ENCODE measurements at places on chromosomes 6 and 20. TPM values are rescaled to one million over a fixed set of nuclear protein-coding genes. Genes with fewer than 3 reads are reported as not detected.

The MYBL2 gene
- 26.3 TPM for polyA plus RNA-seq

The IRF4 gene
- 0.18 TPM for polyA plus RNA-seq

The TRIM40 gene
- 0.14 TPM for polyA plus RNA-seq

The SPEF1 gene
- 1.7 TPM for polyA plus RNA-seq

- no peak for DNase-seq
Measured at GRCh38 chr20:635893-636338, 17.1 kb downstream of the SRXN1 start.

DNA sequence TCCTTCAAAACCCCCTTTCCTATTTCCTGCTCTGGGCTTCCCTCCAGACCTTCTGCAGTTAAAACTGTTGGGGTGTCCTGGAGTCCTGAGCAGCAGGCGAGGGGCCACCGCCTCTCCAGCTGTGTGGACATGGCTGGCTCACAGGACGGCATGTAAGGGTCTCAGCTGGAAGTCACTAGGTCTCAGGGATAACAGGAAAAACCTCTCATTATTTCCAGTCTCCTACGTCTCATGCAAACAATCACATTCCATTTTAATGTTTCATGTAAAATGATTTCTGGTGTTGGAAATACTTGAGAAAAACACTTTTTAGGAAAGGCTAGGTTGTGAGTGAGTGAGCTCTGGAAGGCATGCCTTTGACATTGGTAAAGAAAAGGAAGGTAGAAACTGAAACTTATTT is 158.7 kb downstream of the SCML4 start:
- DNase-seq: no peak

DNA sequence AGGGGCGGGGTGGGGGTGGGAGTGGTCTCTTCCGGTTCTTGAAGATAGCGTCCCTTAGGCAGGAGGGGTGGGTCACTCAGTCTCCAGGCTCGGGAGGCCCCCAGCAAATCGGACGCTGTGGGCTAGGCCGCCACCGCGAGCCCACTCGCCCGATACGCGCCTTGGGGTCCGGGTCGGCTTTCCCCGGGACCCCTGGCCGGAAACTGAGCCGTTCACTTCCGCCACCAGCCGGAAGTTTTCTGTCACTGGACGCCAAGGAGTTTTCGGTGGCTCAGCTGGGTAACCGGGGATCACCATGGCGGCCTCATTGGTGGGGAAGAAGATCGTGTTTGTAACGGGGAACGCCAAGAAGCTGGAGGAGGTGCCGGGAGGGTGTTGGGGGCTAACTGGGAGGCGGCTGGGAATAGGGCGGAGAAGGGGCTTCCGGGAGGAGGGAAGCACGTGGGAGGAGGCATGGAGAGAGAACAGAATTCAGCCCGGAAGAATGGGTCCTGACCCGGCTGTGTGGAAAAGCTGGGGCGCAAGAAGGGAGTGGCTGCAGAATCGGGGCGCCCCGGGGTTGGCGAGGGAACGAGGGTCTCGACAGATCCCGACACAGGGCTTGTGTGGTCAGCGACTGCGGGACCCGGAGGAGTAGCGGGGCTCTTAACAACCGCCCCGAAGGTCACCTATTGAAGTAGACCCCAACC is at the start of gene ITPA:
Gene ITPA, plus strand, starts transcription at position 242 of the 689 bp plus-strand sequence. Its CDS starts 54 bp downstream, at position 296.
- no peak for DNase-seq

GRCh38 chr20:32957459-32957858 is 46.8 kb downstream of the SUN5 start:
- no peak for DNase-seq

GRCh38 chr6:87949194-87949593 is 98.4 kb upstream of the SPACA1 start:
- DNase-seq: no peak

DNA sequence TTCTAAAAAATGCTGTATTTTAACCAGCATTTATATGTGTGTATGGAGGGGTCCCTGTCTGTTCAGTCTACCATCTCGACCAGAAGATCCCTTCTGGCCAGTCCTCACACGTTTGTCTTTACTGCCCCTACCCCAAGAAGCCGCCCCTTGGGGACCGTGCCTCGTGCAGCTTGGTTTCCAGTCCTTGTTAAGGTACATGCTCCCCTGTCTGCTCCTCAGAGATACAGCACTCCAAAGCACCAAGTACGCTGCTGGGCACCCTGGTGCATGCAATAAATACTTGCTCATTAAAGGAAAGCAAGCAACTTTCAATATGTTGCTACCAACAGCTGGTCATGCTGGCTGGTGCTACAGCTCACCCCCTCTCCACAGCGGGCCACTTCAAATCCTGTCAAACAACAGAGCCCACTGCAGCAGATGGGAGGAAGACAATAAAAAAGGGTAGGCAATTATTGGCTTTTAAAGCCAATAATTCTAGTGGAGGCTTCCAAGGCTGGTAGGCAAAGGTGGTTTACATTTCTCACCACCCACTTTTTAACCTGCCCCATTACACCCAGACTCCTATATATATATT is 61.6 kb downstream of the PSMG4 start:
- DNase-seq: no peak

DNA sequence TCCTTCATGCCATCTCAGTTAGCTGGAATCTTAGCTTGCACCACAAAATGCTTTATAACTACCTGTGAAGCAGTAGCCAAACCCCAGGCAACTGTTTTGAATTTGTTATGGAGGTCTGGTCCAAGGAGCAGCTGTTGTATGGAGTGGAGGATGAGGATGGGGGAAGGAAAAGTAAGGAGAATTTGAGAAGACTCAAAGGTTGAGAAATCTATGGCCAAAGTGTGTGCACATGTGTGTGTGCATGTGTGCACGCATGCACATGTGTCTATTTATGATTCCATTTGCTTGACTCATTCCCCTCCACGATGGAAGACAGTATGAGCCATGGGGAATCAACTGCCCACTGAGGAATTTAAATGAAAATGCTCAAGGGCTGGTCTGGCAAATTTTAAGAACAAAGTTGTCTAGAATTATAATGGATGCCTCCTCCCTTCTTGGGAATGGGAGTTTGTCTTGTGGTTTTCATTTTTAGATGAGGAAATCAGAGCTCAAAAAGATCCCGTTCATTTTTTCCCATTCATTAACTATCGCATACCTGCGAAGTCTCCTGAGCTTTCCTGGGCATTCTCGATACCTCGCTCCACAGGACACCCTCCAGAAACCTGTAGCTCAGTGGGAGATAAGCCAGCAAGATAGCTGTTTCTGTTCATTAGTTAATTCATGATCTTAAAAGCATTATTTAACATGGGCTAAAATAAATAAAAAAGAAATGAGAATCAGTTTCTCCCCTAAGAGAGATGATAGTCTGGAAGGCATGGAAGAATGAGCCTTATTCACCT is 152.3 kb upstream of the NEDD9 start:
- no peak for DNase-seq

- DNase-seq: no peak
Measured at GRCh38 chr20:7196481-7196880, 429.0 kb downstream of the BMP2 start.

- DNase-seq: no peak
Measured at GRCh38 chr6:9503111-9503761, 911.6 kb downstream of the TFAP2A start.

- DNase-seq: no peak
Measured at GRCh38 chr6:69820018-69820417, 23.2 kb upstream of the LMBRD1 start.

- DNase-seq: no peak
Measured at GRCh38 chr6:14645841-14646240, 528.3 kb downstream of the CD83 start.

DNA sequence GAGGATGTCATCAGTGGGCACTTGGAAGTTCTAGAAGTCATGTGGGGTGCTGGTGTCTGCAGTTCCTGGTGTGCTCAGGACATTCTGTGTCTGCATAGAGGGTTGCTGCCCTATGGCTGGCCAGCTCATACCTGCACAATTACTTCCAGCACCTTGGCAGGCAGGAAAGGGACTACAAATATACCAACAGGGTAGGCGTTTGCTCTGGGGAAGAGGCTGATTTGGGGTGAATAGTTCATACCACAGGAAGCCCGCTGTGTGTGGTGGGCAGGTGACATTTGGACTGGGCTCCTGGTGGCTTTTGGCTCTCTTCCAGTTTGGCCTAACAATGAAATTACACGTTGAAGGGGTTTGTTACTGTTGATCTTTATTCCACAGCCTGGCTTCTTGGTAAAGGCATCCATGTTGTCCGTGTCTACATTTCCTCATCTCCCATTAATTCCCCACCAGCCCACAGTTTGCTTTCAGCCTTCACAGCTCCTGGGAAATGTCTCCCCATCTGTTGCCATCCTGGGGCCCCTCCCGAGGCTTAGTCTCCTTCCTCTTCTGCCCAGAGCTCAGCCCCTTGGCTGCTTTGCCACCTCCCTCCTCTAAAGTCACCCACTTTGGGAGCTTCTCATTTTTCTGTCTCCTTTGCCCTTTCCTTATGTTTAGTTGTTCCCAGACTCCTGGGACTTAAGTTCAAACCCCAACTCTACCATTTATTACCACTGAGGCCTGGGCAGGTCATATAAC is 88.1 kb downstream of the RSPH3 start:
- DNase-seq: no peak

GRCh38 chr6:84762220-84763002 is 2.0 kb downstream of the TBX18 start:
- no peak for DNase-seq

DNA sequence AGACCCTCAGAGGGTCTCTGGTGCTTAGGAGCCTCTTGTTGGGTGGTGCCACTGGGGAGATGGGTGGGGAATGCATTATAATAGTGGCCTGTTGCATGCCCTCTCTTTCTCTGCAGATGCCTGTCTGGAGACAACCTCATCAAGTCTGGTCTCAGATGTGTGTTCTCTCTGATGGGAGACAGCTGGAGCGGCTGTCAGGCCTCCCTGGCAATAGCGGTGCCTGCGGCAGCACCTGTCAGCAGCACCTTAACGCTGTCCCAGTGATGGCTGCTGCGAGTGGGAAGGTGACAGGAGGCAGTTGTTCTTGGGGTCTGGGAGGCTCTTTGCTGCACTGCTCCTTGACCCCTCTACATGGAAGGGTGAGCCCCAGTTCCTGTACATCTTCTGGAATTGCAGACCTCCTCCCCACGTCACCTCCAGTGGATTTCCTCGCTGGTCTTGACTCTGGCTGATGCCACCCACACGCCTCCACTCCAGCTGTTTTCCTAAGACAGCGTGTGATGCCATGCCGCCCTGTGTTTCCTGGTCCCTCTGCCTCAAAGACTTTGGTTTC is 63.3 kb upstream of the BLCAP start:
- no peak for DNase-seq
